CD4-positive, alpha-beta T cell treated with Interferon gamma for 1 hour (primary cell): ENCODE measurements at places on chromosomes 13 and 19.

DNA sequence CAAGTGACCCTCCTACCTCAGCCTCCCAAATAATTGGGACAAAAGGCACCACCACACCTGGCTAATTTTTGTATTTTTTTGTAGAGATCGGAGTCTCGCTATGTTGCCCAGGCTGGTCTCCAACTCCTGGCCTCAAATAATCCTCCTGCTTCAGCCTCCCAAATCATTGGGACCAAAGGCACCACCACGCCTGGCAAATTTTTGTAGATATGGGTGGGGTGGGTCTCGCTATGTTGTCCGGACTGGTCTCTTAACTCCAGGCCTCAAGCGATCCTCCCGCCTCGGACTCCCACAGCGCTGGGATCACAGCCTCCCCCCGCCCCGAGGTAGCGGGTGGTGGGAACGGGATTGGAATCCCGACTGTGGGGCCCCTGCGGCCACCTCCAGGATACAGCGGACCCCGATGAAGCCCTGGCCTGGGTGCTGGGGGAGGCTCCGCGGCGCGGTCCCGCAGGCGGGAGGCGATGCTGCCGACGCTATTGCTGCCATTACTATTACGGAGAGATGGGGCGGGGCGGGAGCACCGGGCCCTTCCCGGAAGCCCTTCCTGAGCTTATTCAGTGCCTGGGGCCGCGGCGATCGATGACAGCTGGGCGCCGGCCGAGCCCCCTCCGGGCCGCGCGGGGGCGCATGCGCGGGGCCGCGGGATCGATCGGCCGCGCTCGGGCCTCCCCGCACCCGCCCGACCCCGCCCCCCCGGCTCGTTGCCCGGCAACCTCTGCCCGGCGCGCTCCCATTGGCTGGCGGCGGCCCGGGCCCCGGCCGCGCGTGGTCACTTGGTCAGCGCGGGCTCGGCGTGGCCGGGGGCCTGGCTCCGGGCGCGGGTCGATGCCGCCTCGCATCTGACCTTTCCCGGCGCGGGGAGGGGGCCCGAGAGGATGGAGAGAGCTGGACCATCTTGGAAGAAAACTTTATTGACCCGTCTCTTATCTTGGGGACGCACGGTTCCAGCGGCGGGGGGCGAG lies 27.9 kb upstream of the ONECUT3 start:
- DNase-seq, result peak; percentile 27

DNA sequence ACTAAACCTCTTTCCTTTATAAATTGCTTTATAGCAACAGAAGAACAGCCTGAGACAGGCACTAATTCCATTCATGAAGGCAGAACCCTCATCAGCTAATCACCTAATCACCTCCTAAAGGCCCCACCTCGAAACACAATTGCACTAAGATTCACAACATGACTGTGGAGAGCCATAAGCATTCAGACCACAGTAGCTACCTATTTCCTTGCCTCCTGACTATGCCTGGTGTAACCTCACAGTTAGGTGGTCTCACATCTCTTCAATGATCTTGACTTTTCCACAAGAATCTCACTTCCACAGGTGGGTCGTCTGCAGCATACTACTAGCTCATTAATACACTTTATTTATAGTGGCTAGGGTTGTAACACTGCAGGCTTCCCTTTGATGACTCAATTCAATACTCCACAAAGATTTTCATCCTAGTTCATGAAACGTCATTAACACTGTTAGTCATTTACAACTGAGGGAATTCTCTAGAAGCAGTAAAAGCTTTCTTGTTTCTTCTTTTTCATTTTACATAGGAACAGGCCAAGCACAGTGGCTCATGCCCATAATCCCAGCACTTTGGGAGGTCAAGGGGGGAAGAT lies 27.1 kb downstream of the STK24 start:
- no peak for DNase-seq

DNA sequence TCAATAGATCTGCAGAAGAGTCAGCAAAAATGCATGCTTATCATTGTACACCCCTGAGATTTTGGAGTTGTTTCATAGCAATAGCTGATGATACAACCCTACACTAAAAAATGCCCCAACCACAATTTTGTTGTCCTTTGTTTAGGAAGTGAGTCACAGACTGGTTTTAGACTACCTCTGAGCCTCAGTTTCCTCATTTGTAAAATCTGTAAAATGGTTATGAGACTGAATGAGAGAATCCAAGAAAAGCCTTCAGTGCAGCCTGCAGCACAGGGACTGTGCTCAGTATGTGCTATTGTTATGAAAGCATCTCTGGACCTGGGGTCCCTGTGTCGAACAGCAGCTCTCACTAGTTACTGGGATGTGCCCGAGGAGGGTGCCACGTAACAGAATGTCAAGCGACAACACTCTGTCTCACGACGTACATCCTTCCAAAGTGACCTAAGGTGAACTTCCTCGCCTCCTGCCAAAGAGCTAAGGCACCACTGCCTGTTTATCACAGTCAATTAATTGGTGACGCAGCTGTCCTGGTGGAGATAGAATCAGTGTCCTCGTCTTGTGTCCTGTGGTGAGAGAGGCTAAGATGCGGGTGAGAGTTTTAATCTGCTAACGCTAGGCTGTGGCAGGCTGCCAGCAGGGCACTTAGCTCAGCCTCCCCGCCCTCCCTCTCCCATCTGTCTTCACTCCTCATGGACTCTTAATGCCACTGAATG lies 18.1 kb downstream of the DHRS12 start:
- no peak for DNase-seq

DNA sequence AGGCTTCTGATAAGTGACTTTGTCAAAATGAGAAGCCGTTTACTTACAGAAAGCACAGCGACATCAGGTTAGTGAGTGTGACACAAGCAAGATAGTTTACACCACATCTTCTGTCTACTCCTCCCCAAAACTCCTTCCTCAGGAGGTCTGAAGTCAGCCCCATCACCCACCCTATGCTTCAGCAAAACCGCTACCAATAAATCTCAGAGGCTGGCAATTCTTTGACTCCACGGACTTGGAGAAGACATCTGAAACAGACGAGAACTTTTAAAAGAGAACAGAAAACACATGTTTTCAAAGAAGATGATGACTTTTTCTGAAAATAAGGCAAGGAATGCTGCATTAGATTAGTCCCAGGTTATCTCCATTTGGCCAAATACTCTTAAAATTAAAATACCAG lies 261.1 kb downstream of the TBC1D4 start:
- DNase-seq, result no peak

- no peak for DNase-seq
Observed at GRCh38 chr19:6697291-6697690, 23.2 kb downstream of the C3 start.

DNA sequence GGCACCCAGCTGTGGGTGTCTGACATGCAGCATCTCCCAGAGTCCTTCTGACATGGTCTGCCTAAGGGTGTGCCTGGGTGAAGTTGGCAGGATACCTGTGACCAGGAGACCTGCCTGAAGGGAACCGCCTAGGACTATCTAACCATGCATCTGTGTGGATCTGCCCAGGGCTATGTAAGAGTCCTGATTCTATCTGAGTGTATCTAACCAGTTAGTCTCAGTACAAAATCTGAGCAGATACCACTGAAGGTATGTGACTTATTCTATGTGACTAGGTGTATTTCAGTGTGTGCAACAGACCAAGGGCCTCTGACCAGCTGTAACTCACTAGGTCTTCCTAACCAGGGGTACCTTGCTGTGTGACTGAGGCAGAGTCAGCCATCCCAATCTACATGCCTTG lies 28.2 kb upstream of the FBL start:
- no peak for DNase-seq

DNA sequence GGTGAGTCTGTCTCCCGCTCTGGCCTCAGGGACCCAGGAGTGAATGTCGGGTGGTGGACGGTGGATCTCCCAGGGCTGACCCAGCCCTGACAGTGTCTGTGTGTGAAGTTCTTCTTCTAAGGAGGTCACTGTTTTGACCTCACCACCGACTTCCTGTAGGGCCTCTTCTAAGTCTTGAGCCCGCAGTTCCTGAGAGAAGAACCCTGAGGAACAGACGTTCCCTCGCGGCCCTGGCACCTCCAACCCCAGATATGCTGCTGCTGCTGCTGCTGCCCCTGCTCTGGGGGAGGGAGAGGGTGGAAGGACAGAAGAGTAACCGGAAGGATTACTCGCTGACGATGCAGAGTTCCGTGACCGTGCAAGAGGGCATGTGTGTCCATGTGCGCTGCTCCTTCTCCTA lies at the start of gene SIGLEC7:
Gene SIGLEC7 (plus strand): TSS at position 183 of the 400 bp plus-strand sequence. CDS start 69 bp downstream, at position 252.
- peak; percentile 24 for DNase-seq

- peak; percentile 94 for DNase-seq
Observed at GRCh38 chr19:8050274-8051096, 2.1 kb upstream of the CCL25 start.
